ENCODE measurements at places on chromosomes 1 and 21.

DNA sequence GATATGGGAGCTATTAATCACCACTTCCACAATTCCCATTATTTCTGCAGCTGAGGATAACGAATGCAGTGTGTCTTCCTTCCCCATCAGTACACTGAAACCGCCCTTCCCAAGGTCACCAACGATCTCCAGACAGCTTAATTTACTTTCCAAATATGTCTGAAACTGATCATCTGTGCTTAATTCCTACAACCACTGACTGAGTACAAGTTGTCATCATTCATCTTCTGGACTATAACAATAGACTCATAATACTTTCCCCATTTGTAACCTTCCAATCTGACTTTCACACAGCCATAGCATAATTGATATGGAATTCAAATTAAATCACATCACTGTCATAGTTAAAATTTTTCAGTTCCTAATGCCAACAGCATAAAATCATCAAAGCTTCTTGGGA, 17.4 kb downstream of the DNM3 start:
- DNase-seq: no peak

DNA sequence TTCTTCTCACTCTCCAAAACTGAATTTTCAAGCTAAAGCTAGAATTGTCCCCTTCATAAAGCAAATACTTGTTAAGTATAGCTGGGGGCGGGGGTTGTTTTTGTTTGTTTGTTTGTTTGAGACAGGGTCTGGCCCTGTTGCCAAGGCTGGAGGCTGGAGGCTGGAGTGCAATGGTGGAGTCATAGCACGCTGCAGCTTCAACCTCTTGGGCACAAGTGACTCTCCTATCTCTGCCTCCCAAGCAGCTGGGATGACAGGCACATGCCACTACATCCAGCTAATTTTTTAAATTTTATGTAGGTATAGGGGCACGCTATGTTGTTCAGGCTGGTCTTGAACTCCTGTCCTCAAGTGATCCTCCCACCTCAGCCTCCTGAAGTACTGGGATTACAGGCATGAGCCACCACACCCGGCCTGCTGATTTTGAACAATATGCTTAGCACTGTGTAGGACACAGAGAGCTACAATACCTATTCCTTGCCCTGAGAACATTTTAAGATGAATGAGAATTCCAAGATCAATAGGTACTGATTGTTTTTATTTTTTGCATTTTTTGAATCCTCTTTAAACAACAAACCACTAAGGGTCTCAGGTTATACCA, 42.2 kb downstream of the PCNX2 start:
- DNase-seq: no peak

DNA sequence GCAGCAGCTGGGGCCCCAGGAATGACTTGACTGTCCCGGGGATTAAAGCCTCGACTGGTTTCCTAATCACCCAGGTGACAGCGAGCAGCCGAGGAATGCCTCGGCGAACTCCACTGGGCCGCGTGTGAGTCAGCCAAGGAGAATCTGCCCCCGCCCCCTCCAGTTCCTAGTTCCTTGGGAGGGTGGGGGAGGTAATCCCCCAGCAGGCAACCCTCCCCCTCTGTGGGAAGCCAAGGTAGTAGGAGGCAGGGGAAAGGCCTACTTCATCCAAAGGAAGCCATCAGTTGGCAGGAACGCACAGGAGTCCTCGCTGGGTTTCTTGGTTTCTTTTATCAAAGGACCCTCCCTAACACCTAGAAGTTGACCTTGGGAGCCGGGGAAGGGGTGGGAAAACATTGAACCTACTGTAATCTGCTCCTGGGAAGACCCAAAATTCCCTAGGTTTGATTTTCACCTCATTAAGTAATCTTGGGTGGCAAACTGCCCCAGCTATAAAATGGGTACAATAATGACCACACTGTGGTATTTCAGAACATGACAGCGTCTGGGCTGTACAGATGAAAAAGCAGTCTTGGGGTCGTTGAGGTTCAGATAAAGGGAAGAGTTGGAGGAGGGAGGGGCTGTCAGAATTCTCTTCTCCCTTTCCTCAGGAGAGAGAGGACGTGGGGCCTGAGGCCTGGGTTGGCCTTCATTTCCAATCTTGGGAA, 1.4 kb downstream of the TENT5B start:
- DNase-seq: no peak

DNA sequence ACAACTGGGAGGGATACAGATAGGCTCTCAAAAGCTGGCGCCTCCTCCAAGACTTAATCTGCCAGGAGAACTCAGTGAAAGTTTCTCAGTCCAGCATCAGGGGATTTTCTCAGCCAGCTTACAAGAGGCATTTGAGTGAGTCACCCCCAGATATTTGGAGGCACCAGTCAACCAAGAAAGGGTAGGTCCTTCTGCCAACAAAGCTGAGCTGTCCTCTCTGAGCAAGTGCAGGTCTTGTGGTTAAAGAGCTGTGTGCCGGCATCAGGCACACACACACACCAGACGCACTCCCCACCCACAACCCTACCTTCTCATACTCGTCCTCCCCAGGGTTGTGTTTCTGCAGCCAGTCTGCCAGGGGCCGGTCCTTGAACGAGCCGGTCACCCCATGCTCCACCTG, 27.0 kb upstream of the PPP1R15B start:
- no peak for DNase-seq

DNA sequence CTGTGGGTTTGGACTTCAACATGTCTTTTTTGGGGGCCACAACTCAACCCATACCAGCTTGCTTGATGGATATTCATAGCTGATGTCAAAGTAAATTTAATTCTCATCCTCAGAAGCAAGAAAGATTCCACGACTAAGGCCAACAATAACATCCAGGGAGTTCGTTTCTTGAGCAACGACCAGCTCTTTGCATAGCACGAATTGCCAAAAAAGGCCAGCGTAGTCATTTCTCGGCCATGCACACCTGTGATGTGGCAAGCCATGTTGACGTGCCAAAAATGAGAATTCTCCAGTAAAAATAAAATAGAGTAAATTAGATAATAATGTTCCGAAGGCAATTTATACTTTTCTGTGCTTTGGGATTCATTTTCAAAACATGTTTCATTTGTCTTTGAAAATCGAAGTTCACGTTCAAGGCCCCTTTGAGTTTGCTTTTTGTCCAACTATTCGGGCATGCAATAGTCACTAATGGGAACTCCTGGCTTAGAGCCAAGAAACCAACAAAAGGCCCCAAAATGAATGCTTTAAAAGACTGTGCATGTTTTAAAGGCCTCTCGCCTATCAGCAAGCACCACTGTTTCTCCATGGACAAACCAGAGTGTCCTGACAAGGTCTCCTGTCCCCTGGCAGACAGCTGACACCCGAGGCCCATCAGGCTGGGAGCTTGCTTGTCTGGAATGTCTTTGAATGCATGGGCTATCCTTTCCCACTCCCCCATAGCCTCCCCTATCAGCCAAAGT, 14.4 kb upstream of the IGSF5 start:
- no peak for DNase-seq

DNA sequence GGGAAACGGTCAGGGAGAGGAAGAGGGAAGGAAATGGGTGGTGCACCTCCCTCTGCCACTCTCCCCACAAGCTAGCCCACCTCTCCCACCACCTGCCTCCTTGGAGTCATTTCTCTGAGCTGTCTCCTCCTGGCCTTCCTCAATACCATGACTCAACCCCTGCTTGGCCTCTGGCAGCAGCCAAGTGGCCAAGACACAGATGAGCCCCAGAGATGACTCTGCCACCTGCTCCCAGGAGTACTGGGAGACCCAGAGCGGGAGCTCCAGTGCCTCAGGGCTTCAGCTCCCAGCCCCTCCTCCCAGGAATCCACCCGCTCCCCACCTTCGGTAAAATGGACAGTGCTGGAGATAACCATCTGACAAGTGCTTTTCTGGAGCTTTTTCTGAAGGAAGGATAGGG, 2.6 kb downstream of the S100A16 start:
- DNase-seq: no peak

DNA sequence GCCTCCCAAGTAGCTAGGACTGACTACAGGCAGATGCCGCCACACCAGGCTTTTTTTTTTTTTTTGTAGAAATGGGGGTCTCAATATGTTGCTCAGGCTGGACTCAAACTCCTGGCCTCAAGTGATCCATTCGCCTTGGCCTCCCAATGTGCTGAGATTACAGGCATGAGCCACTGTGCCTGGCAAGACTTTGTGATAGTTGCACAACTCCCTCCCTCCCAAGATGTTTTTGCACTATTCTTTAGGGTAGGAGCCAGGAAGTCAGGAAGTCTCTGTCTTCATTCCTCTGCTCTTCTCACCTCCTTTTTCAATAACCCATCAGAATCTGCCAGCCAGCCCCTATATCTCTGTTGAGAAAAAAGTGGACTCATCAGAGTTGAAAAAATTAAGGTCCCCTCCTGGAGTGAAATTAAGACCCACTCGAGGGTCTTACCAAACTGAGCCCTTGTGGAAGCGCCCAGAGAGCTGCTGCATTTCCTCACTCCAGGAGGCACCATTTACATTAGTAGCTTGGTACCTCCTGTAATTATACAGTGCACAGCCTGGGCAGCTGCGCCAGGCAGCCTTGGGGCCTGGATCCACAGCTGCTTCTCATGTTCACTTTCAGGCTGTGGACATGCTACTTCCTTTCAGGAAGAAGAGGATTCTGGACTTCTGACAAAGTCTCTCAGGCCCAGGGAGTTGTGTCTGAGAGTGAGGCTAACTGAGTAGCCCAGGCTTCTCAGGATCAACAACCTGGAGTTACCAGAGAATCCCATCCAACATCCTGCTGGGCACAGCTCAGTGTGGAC, 24.0 kb downstream of the TCEA3 start:
- no peak for DNase-seq

DNA sequence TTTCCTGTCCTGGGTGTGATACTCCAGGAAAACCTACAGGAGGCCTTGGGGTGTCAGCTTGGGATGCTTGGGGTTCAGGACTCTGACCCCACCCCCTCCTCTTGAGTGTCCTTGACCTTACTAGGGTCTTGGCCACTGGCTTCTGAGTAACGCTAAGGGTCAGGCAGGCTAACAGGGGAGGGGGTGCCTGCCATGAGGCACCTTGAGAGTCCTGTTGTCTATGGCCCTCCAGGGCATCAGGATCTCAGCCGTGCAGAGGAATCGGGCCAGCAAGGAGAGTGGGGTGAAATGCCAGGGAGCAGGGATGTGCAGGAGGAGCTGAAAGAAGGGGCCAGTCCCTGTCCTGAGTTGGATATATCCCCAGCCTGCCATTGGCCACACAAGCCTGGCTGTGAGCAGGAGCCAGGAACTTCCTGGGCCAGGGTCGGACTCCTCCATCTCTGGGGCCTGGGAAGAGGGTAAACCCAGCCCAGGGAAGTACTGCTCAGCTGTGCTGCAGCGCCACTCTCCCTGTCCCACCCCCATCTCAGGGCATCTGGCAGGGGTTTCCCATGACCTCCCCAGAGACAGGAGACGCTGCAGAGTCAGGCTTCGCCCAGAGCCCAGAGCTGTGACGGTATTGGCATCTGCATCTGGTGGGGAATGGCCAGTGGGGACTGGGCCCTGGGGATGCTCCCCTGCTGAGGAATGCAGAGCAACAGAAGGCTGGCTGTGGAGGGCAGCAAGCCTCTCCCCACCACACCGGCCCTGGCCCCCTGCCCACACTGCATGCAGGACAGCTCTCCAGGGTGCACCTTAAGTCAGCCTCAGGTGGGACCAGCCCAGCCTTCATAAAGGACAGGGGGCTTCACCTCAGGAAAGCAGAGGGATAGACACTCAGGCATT, 6.3 kb downstream of the KIF21B start:
- DNase-seq: peak; percentile 40

GRCh38 chr1:223394706-223395105, 1.5 kb downstream of the CCDC185 start:
- no peak for DNase-seq

- no peak for DNase-seq
These were observed 344.1 kb downstream of the DISC1 start for GRCh38 chr1:231970684-231971083.

DNA sequence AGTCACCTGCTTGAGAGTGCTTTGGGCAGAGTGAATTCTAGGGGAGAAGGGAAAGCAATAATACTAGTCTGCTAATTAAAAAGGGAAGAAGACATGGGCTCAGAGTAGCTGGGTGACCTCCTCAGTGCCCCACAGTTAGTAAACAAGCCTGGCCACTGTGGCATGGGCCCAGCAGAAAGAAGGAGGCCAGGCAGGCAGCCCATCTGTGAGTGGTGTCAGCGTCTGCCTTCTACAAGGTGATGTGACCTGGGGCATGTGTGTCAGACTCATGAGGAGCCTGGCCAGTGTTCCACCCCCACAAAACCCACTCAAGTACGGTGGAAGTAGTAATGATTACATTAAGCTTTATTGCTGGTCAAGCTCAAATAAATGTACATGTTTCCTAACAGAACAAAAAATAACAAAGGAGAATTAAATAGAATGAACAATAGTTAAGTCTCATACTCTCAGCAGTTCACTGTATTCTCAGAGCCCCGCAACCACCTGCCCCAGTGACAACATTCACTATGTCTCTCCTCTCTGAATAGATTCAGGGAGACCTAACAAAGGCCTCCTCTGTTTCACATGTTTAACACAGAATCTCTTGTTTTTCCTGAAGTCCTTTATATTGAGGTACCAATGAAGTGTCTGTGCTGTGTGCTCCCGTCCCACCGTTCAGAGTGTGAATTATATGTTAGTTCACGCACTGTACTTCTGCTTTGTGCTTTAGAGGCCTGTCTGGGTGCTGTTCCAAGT, 32.5 kb downstream of the SLC22A15 start:
- no peak for DNase-seq

- DNase-seq: no peak
These were observed 433.9 kb upstream of the DAB1 start for GRCh38 chr1:57857809-57858208.

GRCh38 chr1:178361847-178362246, 134.9 kb downstream of the CLEC20A start:
- DNase-seq: no peak

DNA sequence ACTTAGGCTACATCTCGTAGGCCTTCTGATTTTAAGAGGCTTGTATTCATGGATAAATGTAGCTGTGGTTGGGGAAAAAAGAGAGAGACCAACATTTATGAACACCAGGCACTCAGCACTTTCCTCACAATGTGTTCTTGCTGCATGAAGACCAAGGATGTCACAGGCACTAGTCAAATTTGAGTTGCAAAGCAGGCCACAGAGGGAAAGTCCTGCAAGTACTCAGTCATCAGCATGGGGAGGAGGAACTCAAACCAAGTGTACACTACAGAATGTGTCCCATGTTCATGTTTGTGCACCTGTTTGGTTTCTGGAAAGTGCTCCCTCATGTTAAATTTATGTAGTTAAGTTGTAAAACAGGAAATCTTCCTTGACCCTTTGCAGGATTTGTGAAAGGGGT, 8.7 kb upstream of the MAP3K7CL start:
- DNase-seq: no peak

- no peak for DNase-seq
These were observed 28.4 kb downstream of the ELF3 start for GRCh38 chr1:202038688-202039346.

Data from substantia nigra (tissue), 51 donors.